ENCODE measurements at places on chromosomes 2 and 18.

DNA sequence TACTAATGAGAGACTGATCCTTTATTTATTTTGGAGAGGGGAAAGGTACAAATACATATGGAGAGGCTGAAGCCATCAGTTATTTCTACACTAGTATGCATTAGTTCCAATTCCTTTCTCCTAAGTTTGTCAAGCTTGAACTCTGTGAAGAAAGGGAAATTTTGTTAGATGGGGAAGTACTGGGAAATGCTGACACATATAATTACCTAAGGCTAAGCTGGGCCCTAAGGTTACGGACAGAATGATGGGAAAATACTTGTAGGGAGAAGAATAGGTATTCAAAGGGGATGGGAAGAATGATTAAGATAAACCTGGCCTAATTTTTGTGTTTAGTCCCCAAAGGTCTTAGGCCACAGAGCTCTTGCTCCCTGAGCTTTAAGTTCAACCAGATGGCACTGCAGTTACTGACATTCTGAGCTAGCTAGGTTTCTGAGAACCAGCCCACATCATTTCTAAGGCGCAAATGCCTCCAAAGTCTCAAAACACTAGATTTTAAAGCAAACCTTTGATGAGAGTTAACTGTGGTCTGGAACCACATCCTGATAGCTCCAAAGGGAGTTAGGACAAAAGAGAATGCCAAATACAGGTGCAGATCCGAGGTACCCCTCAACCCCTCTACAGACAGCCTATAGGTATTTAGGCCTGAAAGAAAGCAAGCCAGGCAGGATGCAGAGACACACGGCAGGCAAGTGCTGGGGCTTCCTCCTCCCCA, 2.7 kb downstream of the TMEM163 start:
- no peak for DNase-seq

- no peak for DNase-seq
Measured at GRCh38 chr2:33215299-33215698, 261.1 kb upstream of the RASGRP3 start.

DNA sequence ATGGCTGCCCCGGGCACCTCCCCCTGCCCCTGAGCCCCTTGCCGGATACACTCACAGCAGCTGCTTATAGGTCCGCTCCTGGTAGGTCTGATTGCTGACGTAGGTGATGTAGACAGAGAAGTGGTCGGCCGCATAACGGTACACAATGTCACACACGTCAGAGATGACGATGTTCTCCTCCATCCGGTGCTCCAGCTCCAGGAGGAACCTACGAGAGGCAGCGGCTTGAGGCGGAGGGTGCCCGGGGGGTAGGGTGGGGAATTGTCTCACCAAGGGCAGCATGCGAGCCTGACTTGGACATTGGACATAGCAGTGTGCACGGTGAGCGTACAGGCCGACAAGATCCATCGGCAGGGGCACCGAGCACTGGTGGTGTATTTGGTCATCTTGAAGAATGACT, 22.8 kb downstream of the SNORC start:
- DNase-seq: no peak

DNA sequence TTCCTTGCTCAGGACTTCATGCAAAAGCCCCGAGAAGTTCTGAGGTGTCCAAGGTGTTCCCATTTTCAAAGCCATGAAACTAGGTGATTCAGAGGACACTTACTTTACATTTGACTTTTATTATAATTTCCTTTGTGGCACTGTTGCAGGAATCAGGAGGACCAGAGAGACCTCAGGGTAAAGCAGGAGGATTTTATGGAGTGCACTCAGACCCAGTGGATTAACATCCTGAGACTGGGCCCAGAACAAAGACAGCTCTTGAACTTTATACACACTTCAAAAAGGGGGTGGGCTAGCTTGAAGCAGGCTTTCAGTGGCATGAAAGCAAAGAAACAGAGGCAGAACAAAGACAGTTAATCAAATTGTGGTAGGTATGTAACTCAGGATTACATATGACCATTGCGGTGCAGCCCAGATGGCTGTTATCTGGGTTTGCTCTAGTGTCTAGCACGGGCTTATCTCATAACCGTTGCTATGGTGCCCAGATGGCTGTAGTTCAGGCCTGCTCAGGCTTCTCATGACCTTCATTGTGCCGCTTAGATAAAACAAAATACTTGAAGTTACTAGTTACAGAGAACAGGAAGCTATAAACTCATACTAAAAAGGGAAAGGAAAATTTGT, 39.4 kb downstream of the TMEM182 start:
- no peak for DNase-seq

DNA sequence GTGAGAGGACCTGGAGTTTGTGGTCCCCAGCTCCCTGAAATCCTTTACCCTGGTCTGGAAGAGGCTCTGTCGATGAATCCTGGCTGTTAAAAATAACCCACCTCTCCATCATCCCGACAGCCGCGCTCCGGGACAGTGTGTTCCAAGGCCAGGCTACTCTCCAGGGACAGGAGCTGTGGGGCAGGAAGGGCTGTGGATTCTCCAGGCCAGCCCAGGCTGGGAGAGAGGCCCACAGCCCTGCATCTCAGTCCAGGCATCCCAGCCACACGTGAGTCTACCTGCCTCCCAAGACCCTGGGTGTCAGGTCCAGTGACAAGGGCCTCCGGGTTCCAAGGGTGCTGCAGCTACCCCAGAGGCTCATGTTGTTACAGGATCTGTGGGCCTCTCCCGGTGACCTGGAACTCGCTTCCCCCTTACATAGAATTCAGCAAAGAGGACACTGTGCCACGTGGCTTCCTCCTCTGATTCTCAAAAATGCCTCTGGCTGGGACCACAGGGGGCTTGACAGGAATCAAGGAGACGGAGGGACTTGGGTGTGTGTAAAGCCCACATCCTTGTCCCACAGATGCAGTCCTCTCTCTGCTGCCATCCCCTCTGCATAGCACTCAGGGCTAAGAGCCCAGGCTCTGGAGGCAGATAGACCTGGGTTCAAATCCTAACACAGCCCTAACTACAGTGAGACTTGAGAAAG, 17.3 kb downstream of the ADRA2B start:
- DNase-seq: no peak

- no peak for DNase-seq
Measured at GRCh38 chr2:179355881-179356280, 91.2 kb upstream of the SESTD1 start.
